Vagina (tissue), 2 donors: ENCODE measurements at places on chromosomes 7 and 10.

DNA sequence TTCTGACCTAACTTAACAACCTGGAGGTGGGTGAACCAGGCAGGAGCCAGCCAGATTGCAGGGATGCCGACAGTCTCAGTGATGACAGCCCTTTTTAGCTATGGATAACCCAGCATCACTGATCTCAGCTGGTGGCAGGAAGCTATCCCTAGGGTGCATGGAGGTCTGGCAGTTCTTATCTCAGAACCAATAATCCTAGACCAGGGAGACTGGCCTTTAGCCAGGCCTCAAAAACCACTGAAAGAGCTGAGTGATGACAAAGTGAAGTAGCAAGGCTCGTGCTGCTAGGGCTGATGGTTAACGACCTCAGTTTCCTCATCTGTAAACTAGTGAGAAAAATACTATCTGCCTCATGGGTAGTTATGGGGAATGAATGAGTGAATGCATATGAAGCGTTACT lies 112.5 kb downstream of the RALA start:
- no peak for DNase-seq

DNA sequence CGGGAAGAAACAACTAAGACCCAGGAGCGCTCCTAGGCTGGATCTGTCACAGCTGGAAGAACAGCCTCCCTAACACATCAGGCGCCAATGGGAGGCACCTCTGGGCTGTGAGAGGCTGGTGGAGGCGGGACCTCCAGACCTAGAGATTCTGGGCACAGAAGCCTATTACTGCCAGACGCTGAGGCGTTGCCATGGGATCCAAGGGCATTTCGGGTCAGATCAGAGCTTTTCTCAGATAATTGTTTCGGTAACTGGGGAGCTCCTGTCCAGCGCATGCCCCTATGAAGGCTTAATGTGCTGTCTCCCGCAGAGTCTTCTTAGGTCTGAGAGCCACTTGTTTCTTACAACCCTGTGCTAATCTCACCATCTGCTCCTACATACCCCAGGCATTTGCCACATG lies 339.2 kb downstream of the ZNF716 start:
- DNase-seq, result no peak

- no peak for DNase-seq
Measured at GRCh38 chr7:23852135-23852534, 142.1 kb downstream of the STK31 start.

DNA sequence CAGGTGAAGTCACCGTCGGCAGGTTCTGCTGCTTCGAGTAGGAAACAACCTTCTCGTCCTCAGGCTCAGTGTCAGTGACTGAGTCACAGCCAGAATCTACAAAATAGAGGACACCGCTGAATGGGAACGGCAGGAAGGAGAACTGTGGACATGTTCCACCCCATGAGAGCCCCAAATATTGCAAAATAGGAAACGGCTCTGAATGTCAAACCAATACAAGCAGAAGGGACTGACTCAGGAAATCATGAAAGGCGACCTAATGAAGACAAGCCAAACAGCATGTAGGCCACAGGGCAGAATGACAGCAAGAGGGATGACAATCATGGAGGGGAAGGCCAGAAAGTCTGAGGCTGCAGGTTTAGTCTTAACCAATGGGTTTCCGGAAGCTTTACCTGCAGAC lies 63.5 kb downstream of the PIK3AP1 start:
- DNase-seq, result no peak

- no peak for DNase-seq
Measured at GRCh38 chr10:100742076-100742771, 3.2 kb upstream of the PAX2 start.

- no peak for DNase-seq
Measured at GRCh38 chr10:124075231-124075955, 18.0 kb downstream of the CHST15 start.

GRCh38 chr10:69319841-69320316 lies 41.6 kb downstream of the HK1 start:
- no peak for DNase-seq

- no peak for DNase-seq
Measured at GRCh38 chr10:619710-620109, 69.8 kb downstream of the DIP2C start.

GRCh38 chr7:132292803-132293202 lies 283.5 kb downstream of the PLXNA4 start:
- DNase-seq, result no peak

DNA sequence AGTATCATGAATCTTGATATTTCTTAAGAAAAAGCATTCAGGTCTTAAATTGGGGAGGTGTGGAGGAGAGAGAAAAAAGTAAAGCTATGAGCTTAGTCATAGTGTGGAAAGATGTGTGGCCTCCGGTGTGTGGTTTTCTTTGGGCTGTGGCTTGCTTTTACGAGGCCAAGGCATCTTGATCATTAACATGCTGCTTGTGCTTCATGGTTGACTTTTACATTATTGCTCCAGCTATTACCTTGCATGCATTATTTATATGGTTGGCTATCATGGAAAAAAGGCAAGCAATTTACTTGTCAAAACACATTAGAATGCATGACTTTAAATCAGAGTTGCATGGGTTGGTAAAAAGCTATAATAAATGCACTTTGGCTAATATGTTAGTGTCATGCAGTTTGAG lies 300.7 kb upstream of the ADARB2 start:
- DNase-seq, result no peak

- no peak for DNase-seq
Measured at GRCh38 chr7:82419200-82419599, 24.4 kb downstream of the CACNA2D1 start.

DNA sequence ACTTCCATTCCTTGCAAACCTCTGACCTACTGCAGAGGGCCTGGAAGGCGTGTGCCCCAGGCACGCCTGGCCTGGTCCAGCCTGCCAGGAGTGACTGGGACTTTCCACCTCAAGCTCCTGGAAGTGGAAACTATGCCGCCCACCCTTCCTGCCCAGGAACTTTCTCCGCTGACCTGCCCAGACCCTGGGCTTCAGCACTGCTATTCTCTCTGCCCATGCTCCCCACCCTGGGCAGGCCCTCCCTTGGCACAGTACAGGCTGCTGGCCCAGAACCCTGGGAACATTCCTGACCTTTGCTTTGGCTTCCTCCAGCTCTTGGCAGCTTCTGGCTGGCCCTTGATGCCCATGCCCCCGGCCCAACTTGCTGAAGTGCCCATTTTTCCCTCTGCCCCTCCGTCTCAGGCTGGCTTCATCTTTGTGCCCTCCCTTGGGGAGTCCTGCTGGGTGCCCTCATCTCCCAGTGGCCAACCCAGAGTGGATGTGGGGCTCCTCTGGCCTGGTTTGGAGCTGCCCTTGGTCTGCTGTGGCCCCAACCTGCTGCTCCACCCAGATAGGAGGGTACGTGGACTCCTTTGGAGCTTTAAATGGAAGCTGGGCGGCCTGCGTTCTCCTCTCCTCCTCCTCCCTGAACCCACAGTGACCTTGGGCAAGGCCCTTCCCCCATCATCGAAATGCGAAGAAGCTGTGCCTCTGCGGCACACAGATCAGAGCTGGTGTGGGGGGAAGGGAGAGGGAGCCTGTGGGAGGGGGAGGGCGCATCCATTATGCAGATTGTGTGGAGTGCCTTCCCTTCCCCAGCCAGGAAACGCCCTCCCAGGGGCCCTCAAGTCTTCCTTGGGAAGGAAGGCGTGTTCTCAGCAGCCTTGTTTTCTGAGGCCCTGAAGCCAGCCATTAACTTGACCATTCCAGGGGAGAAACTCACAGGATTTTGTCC lies 3.4 kb downstream of the MMRN2 start:
- no peak for DNase-seq

DNA sequence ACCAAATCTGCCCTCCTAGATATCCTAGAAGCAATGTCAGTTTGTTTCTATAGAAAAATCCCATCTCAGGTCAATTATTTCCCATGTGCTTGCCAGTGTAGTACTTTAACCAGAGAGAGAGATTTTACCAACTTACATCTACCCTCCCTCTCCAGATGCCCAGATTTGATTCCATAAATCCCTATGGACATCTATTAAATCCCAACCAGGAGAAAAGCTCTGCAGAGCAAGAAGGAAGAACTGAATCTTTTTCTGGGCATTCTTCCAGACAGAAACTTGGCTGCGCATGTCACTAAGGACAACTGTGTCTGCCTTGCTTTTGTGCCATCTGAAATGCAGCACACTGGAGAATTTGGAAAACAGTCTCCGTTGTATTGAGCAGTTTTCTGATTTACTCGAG lies 597.6 kb downstream of the SORCS1 start:
- DNase-seq, result no peak

GRCh38 chr10:129642427-129642826 lies 175.4 kb downstream of the MGMT start:
- DNase-seq, result no peak

GRCh38 chr7:55211726-55212125 lies 153.4 kb upstream of the LANCL2 start:
- no peak for DNase-seq

DNA sequence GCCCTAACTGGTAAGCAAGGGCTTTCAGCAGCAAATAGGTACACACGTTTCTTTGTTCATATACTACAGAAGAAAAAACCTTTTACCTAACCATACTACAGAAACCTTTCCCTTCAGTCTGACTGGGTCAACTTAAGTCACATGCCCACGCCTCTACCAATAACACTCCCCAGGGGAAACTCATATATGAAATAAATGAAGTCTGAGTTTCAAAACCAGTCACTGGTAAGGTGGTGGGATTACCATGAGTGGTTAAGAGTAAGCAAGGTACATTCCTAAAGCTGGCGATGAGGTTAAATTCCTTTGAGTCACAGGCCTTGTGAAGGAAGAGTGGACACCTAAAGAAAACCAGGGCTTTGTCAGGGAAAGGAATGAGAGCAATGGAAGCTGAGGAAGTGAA lies 21.4 kb upstream of the KIF20B start:
- no peak for DNase-seq

- no peak for DNase-seq
Measured at GRCh38 chr7:41163991-41164390, 538.9 kb downstream of the INHBA start.

DNA sequence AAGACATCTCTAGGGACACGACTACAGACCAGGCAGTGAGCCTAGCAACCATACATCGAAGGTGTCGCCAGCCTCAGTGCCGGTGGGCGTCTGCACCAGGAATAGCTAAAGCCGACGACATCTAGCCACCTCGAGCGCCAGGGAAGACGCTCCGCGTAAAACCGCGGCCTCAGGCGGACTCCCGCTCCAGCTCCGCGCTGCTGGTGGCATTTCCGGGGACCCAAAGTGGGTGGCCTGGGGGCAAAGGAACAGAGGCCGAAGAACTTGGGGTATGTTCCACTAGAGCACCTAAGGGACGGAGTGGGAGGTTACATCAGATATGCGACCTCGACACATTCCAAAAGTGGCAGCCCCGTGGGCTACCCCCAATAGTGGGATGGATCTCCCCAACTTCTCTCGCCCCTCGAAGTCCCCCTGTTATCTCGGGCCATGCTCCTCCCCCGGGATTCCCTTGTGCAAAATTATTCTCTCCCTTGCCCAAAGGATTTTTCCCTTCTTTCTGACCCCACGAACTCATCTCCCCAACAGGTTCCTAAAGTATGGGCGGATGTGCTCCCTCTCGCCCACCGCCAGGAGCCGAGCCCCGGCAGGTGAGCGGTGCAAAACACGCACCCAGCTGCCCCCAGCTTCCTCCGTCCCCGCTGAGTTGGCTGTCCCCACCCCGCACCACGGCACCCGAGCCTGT lies 1.2 kb downstream of the KCNMA1 start:
- DNase-seq, result no peak
